GM23338 (cell line): ENCODE measurements at places on chromosomes 5 and 9. TPM values are rescaled to one million over a fixed set of nuclear protein-coding genes. Genes with fewer than 3 reads are reported as not detected.
A peak's percentile ranks its signal among the peaks of the same experiment; 100 is the strongest.

The SLC6A19 gene
- not detected in 2 replicates for polyA plus RNA-seq

- DNase-seq, result no peak
Measured at GRCh38 chr9:15144622-15145061, 162.4 kb downstream of the TTC39B start.

- no peak for DNase-seq
Measured at GRCh38 chr9:120915854-120916470, 10.6 kb downstream of the TRAF1 start.

- peak; percentile 77 for DNase-seq
Measured at GRCh38 chr5:120615967-120616645, 152.0 kb downstream of the PRR16 start.

- DNase-seq, result no peak
Measured at GRCh38 chr5:5398071-5398470, 24.4 kb upstream of the ICE1 start.

GRCh38 chr5:125888358-125888757 lies 534.9 kb upstream of the GRAMD2B start:
- DNase-seq, result no peak

The OLFML2A gene
- 1.1 TPM in 2 replicates for polyA plus RNA-seq

The C5orf46 gene
- 0.40 and 0.42 TPM in 2 replicates for polyA plus RNA-seq

The FBXL7 gene
- 4.5 and 5.0 TPM in 2 replicates for polyA plus RNA-seq

GRCh38 chr9:21995006-21995665 lies 545 bp downstream of the CDKN2B-AS1 start:
- peak; percentile 91 for DNase-seq
